SHP77 treated with DMSO at 0.1 percent for 48 hours (cell line): ENCODE measurements at places on chromosomes 2 and 18.

- no peak for DNase-seq
Observed at GRCh38 chr2:153875801-153876466, 4.2 kb downstream of the GALNT13 start.

- no peak for DNase-seq
Observed at GRCh38 chr2:141582213-141582612, 548.6 kb downstream of the LRP1B start.

GRCh38 chr2:172512810-172513523 is 42.9 kb upstream of the PDK1 start:
- no peak for DNase-seq

- DNase-seq = peak; percentile 58
Observed at GRCh38 chr2:207847807-207848544, 78.3 kb upstream of the FZD5 start.

DNA sequence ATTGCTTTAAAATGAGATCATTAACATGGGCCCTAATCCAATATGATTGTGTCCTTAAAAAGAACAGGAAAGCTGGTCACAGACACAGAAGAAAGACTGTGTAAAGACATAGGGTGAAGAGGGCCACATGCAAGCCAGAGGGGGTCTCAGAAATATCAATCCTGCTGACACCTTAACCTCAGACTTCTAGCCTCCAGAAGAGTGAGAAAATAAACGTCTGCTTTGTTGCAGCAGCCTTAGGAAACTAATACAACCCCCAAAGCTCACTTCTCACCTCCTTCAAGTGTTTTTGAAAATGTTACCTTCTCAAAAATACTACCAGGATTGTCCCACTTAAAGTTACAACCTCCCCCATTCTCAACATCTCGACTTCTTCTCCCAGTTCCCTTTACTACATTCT is 39.8 kb upstream of the SESTD1 start:
- no peak for DNase-seq

GRCh38 chr18:77032181-77032701 is 100.3 kb downstream of the MBP start:
- DNase-seq = no peak

- peak; percentile 33 for DNase-seq
Observed at GRCh38 chr18:66972681-66973080, 368.8 kb upstream of the CDH19 start.

- peak; percentile 92 for DNase-seq
Observed at GRCh38 chr18:77366720-77367641, 117.3 kb downstream of the GALR1 start.

DNA sequence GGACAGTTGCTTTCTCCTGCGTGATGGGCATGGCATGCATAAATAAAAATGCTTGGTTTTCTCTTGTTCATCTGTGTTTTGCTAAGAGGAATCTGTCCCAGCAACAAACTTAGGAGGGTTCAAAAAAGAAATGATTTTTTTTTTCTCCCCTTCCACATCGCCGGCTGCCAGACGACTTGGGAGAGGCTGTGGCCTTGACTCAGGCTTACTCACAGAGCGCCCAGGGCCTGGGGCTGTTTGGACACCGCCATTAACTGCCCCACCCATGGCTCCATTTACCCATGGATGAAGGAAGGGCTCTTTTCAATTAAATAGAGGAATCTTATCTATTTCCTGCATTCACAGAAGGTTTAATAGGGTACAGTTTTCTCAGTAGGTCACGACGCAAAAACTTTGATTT is 22.3 kb upstream of the SERPINB5 start:
- no peak for DNase-seq

DNA sequence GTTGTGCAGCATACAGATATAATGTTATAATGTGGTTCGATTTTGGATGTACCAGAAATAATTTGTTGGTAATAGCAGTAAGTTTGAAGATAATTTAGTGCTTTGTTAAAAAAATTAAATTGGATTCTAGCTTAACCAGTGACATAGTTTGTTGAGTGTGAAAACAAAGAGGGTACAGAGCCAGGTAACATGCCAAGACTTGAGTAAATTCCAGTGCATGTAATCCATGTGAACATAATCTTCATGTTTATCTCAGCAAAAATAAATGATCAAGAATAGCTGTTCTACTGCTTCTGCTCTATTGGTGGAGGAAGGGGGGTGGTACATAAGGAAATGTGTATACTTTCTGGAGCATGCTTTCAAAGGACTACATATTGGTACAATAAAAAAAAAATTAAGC is 165.8 kb downstream of the DNAH7 start:
- no peak for DNase-seq

DNA sequence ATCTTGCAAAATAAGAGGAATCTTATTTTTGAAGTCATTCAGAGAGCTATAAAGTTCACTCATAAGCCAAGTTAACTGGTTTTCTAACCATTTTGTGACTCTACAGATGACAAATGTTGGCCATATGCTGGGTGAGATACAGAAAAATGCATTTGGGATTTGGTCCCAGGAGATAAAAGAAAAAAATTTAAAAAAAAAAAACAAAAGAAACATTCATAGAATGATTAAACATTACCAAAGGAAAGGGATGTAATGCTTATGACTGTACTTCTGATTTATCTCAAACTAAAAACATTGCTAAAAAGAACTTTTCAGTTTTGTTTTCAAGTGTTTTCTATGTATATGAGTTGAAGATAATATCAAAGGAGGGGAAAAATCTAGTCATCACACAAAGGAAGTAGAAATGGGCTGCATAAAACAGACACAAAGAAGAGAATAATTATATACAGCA is 43.1 kb downstream of the PELI1 start:
- no peak for DNase-seq

DNA sequence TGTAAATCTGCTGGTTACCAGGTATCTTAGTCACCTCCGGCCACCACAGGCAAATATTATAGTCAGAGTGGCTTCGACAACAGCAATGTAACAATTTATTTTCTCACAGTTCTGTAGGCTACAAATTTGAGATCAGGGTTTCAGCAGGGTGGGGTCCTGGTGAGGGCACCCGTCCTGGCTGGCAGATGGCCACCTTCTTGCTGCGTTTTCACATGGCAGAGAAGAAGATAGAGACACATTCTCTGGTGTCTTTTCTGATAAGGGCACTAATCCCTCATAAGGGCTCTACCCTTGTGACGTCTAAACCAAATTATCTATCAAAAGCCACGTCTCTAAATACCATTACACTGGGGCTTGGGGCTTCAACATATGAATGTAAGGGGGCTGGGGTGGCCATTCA is 843.2 kb upstream of the FANCL start:
- no peak for DNase-seq

- DNase-seq = no peak
Observed at GRCh38 chr2:196182439-196183171, 11.2 kb upstream of the STK17B start.

DNA sequence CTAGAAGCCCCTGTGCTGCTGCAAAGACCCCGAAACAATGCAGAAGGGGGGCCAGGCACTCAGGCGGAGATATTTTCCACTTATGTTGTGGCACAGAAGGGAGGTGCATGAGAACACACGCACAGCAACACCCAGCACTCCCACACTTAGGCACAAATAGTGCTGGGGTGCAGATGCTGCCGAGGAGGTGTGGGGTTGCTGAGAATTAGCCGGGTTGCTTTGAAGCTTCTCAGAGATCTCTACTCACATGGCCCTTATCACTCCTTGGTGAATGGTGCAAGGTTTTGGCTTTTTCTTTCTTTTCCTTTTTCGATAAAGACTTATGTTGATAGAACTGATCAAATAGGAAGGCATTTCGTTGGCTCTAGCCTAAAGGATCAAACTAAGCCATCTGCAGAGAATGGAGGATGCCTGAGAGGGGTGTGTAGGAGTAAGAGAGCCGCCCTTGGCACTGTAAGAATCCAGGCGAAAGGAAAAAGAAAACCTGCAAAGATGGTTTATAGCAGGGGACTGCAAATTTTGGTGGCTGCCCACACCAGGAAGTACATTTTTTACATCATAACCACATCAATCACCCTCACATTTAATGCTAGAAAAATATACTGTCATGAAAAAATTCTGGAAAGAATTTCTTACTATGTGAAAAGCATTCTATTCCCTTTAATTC is 27.9 kb upstream of the FHL2 start:
- no peak for DNase-seq

- peak; percentile 16 for DNase-seq
Observed at GRCh38 chr2:230864605-230865306, at the start of gene ITM2C. ITM2C (plus strand) TSS chr2:230864942; CDS start chr2:230865026, 84 bp downstream.

DNA sequence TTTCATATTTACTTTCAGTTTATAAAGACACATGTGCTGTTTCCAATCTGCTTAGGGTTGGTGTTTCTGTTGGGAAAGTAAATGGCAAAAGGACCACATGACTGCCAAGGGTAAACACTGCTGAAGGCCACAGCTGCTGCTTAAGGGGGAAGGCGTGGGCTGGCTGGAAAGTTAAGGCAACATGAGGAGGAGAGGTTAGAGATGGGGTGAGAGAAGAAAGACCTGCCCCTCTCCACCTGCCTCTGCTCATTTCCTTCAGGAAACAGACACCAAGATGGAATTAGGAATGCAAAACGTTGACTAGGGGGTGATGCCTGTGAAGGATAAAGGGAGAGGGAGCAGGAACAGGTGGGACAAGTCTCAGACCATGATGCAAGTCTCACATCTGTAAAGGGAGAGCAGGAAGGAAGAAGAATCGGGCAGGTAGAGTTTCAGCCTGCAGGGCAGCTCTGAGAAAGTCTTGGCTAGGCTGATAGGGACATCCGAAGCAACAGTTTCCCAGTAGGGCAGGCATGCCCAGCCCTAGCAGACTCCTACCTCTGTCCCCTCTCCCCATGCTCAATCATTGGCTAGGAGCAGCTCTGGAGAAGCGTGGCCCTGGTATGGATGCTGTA is 86.0 kb downstream of the CDC42EP3 start:
- peak; percentile 72 for DNase-seq

DNA sequence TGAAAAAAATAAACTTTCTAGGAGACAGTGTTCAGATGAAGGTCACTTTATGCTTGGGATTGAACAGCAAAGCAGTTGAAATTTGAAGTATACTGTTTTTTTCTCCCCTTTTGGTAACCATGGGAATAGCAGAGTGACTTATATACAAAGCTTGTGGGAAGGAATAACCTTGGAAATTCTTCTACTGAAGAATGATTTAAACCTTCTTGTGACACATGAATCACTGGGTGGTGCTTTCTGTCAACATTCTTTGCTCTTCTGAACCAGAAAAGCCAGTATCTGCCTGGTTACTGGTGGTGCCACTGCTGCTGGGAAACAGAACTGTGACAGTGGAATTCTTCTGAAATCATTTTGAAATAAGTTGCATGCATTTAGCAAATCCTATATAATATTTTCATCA is 39.4 kb upstream of the RND3 start:
- DNase-seq = no peak

GRCh38 chr2:68238955-68239822 is 13.1 kb downstream of the PPP3R1 start:
- DNase-seq = no peak

- no peak for DNase-seq
Observed at GRCh38 chr2:80002568-80003157, 301.9 kb downstream of the LRRTM1 start.

DNA sequence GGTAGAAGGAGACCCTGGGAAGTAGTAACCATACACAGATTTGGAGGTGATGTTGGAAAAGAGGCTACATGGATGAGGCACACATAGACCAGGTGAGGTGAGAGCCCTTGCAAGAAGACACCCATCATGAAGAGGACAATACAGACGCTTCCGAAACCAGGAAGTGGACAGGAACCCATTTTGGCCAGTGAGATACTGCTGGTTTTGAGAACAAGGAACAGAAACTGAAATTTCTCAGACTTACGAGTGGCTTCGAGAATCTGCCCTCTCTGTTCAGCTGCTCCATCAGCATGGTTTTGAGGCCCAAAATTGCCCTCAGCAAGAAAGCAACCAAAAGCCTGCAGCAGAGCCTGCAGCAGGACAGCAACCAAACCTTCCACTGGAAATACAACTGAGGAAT is 479.1 kb upstream of the NRXN1 start:
- no peak for DNase-seq

DNA sequence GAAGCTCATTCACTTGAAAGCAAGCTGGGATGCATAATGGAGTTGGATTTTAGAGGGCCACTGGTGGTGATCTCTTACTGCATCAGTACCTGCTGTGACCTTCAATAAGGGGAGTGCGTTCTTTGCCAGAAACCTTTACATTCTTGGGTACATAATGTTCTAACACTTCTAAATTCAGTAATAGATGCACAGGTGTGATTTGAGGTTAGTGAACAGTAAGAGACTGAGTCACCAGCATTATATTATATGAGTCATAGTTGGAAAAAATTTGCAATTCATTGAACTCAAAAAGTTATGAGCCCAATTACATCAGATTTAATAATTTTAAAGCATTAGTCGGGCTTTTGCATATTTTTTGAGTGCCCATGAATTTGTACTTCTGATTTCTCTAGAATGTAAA is 803.3 kb downstream of the ADCYAP1 start:
- no peak for DNase-seq

DNA sequence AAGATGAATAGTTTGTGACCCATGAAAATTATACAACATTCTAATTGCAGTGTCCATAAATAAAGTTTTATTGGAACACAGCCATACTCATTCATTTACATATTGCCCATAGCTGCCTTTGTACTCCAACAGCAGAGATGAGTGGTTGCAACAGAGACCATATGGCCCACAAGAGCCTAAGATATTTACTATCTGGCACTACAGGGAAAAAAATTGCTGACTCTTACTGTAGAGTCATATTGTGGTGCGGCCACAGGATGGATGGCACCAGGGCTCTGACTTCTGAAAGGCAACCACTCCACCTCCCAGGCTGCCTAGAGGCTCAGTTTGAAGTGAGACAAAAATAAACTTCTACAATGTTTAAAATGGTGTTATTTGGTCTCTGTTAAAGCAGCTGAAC is 404.0 kb upstream of the ATP5MC3 start:
- DNase-seq = no peak

DNA sequence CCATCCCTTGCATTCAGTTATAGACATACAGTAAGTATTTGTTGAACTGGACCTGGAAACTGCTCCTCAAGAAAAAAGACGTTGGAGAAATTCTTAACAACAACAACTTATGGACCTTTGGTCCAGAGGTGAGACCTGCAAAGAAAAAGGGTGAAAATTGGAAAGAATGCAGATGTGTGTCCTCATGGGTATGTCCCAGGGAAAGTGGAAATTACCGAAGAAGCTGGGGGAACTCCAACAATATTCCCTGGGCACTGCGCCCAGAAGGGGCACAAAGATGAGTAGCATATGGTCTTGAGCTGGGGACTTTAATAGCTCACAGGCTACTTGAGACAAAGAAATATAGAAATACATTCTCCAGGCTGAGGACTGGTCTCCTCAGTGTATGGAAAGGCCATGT is 35.5 kb upstream of the YWHAQ start:
- no peak for DNase-seq

GRCh38 chr2:159362816-159363251 is 76.3 kb upstream of the WDSUB1 start:
- DNase-seq = no peak

DNA sequence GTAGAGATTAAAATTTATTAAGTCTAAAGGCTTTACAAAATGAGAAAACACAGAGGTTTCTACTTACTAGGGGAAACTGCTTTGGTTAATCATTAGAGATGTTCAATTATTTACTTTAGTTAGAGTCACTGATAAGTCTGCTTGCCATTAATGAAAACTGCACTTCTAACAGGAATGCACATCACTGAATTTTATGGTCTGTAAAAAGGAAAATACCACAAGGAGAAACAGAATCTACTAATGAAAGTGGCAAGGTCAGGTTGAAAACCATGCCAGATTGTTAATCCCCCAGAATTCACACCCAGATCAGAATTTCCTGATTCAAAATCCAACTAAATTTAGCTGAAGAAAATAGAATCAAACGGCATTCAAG is 90.5 kb upstream of the GRB14 start:
- no peak for DNase-seq

- DNase-seq = no peak
Observed at GRCh38 chr2:232073026-232073425, 111.5 kb downstream of the DIS3L2 start.
